ENCODE measurements at places on chromosomes 2 and 18. TPM values are rescaled to one million over a fixed set of nuclear protein-coding genes. Genes with fewer than 3 reads are reported as not detected.

The IL1B gene
- total RNA-seq = 2.8 TPM

The SPP2 gene
- total RNA-seq = not detected

The TFPI gene
- 135 TPM for total RNA-seq

The STAT4 gene
- total RNA-seq = 3.8 TPM

The CYTIP gene
- total RNA-seq = 10.0 TPM

The ATP6V1B1 gene
- not detected for total RNA-seq

The KCNF1 gene
- not detected for total RNA-seq

The ATOH8 gene
- total RNA-seq = 56.7 TPM

The SNED1 gene
- total RNA-seq = 149 TPM

The MYO7B gene
- total RNA-seq = 2.0 TPM

The CEBPZOS gene
- 36.9 TPM for total RNA-seq

The SIX2 gene
- 1.7 TPM for total RNA-seq

The ABHD1 gene
- total RNA-seq = 0.90 TPM

The INPP5D gene
- 21.1 TPM for total RNA-seq

The PJVK gene
- total RNA-seq = 2.2 TPM

The SCN7A gene
- total RNA-seq = 5.0 TPM

The EFR3B gene
- total RNA-seq = 1.3 TPM

The FMNL2 gene
- 55.1 TPM for total RNA-seq

The WDR75 gene
- total RNA-seq = 28.9 TPM

The SKOR2 gene
- total RNA-seq = not detected

The CNDP1 gene
- total RNA-seq = 0.49 TPM

The FRZB gene
- total RNA-seq = 122 TPM

The DLX1 gene
- total RNA-seq = not detected

The LYPD6 gene
- 0.23 TPM for total RNA-seq

The ITPRIPL1 gene
- 1.9 TPM for total RNA-seq

The UGGT1 gene
- 38.1 TPM for total RNA-seq

The TLK1 gene
- total RNA-seq = 61.8 TPM

The TFCP2L1 gene
- 0.69 TPM for total RNA-seq

The CDH20 gene
- not detected for total RNA-seq

The TMEM200C gene
- 0.06 TPM for total RNA-seq

The TANC1 gene
- total RNA-seq = 58.3 TPM

The PPP1R1C gene
- total RNA-seq = 0.81 TPM

The FSHR gene
- not detected for total RNA-seq

The LIPG gene
- 23.7 TPM for total RNA-seq

The MC2R gene
- not detected for total RNA-seq
